ENCODE measurements at places on chromosomes 2 and 18.

- peaks cover 11% of the 10 kb centered on the region for H3K4me1 ChIP-seq
- H3K27ac ChIP-seq, result no peak overlapping the region
- H3K27me3 ChIP-seq, result no peaks in the 10 kb centered on the region
Measured at GRCh38 chr2:151374436-151374835, 17.0 kb downstream of the TNFAIP6 start.

DNA sequence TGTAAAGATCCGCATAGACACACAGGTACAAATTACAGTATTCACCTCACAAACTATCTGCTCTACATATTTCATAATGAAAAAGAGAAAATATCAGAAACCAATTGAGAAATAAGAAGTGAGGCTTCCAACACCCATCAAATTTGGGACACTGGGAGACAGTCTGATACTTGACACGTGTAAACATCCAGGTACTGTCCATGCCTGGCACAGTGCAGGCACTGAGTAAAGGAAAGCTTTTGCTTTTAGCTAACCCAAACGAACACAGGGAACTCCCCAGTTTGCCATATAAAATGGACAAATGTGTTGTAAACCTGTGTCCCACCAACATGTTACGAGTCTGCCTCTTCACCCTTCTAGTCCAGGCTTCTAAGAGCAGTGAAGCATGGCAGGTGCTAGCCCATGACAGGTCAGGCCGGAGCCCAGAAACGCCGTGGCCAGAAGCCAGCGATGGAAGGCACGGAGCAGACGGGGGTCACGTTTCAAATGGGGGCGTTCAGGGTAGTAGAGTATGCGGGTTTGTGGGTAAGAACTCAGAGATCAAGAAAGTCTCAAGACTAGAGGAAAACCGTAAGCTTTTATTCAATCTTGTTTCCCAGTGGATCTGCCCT is 27.0 kb downstream of the CDH2 start:
- no peak for DNase-seq
- peaks cover 41% of the 10 kb centered on the region for H3K4me1 ChIP-seq
- H3K4me3 ChIP-seq, result no peak overlapping the region
- H3K36me3 ChIP-seq, result no peaks in the 10 kb centered on the region
- no peaks in the 10 kb centered on the region for H3K27me3 ChIP-seq

GRCh38 chr2:236338495-236339184 is 74.4 kb upstream of the ASB18 start:
- peak; percentile 57 for DNase-seq
- H3K4me1 ChIP-seq, result peaks cover 4% of the 10 kb centered on the region
- no peaks in the 10 kb centered on the region for H3K36me3 ChIP-seq
- no peak overlapping the region for H3K27ac ChIP-seq
- H3K4me3 ChIP-seq, result no peak overlapping the region
- H3K27me3 ChIP-seq, result no peaks in the 10 kb centered on the region

GRCh38 chr2:169452080-169452479 is 27.2 kb upstream of the BBS5 start:
- no peaks in the 10 kb centered on the region for H3K27me3 ChIP-seq
- H3K4me1 ChIP-seq, result no peaks in the 10 kb centered on the region
- no peak overlapping the region for H3K4me3 ChIP-seq
- peak; percentile 69 for DNase-seq

DNA sequence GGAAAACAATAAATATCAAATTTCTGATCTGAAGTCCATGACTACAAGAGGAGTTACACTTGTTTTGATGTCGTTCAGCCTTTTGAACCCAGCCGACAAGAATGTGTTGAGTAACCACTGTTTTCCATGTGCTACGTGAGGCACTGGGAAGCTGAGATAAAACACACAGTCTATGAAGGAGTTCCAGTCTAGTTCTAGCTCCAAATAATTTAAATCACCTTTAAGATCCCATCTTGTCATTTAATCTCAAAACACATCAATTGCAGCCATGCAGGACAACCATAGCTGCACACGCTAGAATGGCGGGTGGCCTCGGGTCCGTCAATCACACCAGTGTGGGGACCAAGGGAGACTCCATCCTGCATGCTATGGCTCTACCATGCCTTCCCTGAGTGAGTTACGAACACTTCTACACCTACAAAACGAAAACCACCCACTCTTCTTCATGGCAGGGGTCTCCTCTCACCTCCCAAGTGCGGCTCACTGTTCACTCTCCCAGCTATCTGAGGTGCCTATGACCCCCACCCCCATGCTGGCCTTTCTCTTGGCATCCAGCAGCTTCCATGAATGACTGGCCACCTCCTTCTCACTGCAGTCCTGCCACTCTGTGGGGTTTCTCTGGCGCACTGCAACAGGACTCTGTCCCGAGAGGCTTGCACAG is 3.8 kb downstream of the FHL2 start:
- DNase-seq, result no peak
- peaks cover 21% of the 10 kb centered on the region for H3K27me3 ChIP-seq
- H3K4me1 ChIP-seq, result peaks cover 5% of the 10 kb centered on the region
- no peak overlapping the region for H3K4me3 ChIP-seq
- H3K36me3 ChIP-seq, result no peaks in the 10 kb centered on the region

- no peak overlapping the region for H3K27ac ChIP-seq
- no peak for DNase-seq
- H3K4me3 ChIP-seq, result no peak overlapping the region
- H3K36me3 ChIP-seq, result no peaks in the 10 kb centered on the region
- H3K27me3 ChIP-seq, result no peaks in the 10 kb centered on the region
- H3K4me1 ChIP-seq, result no peaks in the 10 kb centered on the region
Measured at GRCh38 chr2:68448671-68449653, 18.1 kb downstream of the FBXO48 start.

- H3K4me3 ChIP-seq, result no peak overlapping the region
- H3K36me3 ChIP-seq, result no peaks in the 10 kb centered on the region
- H3K4me1 ChIP-seq, result no peaks in the 10 kb centered on the region
- DNase-seq, result no peak
- no peak overlapping the region for H3K27ac ChIP-seq
- H3K27me3 ChIP-seq, result no peaks in the 10 kb centered on the region
Measured at GRCh38 chr2:50546790-50547189, 485.1 kb downstream of the NRXN1 start.
